ENCODE measurements at places on chromosomes 6 and 20.

GRCh38 chr20:45109634-45110033 is 5.3 kb downstream of the WFDC5 start:
- peak; percentile 22 for DNase-seq

DNA sequence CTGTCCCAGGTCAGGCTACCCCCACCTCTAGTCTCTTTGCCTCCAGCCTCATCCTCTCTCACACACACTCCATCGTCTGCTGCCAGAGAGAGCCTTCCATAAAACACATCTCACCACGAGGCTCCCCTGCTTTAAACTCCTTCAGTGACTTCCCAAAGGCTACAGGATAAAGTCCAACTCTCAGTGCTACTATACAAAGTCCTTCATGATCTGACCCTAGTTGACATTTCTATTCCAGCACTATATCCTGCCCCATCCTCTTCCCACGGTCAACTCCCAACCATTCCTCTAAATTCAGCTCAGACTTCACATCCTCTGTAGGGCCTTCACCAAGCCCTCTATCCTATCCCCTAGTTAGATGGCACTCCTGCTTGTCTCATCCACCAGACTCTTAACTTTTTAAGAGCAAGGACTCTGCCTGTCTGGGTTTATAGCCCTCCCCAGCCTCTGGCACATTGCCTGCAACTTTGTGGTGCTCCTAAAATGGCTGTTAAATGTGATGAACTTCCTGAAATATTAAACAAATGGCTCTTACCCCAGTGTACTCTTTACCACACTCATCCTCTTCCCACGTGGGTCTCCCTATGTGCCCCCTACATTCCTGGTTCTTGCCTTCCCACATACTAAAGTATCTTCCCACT is 36.1 kb downstream of the KIF16B start:
- no peak for DNase-seq

DNA sequence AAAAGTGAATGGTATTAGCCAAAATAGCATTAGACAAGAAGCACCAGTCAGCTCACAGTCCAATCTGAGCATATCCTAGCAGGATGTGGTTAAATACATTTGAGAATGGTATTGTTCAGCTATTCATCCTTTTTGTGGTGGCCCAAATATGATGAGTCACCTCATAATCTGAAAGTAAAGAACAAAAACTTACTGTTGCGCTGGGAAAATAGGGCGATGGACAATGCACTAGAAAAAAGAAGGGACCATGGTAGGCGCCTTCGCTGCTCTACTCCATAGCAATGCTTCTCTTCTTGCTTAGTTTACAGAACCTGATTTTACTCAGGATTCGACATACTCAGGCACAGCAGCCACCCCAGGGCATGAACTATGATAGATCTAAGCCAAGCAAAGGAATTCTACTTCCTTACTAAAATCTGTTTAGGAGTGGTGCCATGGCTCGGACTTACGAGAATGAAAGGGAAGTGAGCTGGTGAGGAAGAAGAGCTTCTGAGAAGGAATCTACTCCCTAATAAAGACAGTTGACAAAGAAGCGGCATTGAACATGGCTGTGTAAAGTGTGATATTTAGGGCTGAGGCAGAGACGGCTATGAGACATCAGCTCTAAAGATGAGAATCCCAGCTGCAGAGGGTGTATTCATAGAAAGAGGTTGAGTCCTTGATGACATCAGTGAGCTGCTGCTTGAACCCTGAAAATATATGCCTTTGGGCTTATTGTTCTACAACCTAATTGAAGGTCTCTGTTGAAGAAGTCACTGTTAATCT is 16.6 kb upstream of the FBXO9 start:
- DNase-seq, result no peak

DNA sequence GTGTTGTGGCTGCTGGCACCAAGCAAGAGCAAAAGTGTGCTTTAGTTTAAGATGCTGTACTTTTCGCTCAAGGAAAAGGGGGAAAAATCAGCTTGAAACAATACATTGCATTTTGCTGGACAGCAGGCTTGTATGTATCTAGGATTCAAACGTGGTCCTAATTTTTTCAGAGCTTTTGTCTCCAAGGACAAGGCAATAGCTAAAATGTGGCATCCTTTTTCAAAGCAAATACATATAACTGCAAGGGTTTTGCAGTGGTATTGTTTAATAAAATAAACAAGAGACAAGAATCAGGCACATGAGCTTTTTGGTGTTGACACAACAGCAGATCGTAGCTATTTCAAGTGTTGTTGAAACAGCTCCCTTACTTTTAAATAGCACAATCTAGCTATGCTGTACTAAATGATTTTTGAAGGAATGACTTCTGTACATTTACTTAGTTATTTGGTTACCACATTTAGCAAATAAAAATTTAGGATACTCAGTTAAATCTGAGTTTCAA is 137.0 kb upstream of the HEY2 start:
- DNase-seq, result no peak

DNA sequence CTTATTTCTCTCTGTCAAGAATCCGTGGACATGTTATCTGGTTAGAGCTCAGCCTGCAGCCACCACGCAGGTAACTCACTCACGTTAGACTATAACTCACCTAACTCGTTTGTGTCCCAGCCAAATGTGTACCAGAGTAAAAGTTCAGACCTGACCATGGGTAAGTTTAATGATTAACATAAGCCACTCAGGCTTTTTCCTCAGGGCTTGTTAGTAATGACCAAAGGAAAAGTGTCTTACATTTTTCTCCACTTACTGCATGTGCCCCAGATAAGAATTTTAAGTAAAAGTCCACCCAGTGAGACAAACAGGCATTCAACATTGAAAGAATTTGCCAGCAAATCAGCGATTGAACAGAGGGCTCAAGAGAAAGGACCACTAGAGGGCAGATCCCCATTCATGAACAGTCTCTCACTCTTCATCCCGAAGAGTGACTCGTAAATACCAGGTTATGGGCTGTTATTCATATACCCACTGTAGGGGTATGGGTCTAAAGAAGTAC is at the start of gene PKHD1:
TSS of gene PKHD1 (minus strand) at position 116 of the 502 bp plus-strand sequence. CDS start 2,680 bp downstream, outside the sequence.
- DNase-seq, result no peak
